ENCODE measurements at places on chromosomes 2 and 18. TPM values are rescaled to one million over a fixed set of nuclear protein-coding genes. Genes with fewer than 3 reads are reported as not detected.

Gene FBXO48
- total RNA-seq: 1.2 TPM

Gene HJURP
- total RNA-seq: 109 TPM

Gene MC5R
- not detected for total RNA-seq

Gene MAT2A
- 169 TPM for total RNA-seq

Gene TMEM127
- 50.3 TPM for total RNA-seq

Gene TXNDC2
- total RNA-seq: 0.11 TPM

Gene TCF23
- total RNA-seq: not detected

Gene LHCGR
- total RNA-seq: not detected

Gene GREB1
- total RNA-seq: 0.20 TPM

Gene PROKR1
- not detected for total RNA-seq

Gene CYP26B1
- total RNA-seq: 0.55 TPM

DNA sequence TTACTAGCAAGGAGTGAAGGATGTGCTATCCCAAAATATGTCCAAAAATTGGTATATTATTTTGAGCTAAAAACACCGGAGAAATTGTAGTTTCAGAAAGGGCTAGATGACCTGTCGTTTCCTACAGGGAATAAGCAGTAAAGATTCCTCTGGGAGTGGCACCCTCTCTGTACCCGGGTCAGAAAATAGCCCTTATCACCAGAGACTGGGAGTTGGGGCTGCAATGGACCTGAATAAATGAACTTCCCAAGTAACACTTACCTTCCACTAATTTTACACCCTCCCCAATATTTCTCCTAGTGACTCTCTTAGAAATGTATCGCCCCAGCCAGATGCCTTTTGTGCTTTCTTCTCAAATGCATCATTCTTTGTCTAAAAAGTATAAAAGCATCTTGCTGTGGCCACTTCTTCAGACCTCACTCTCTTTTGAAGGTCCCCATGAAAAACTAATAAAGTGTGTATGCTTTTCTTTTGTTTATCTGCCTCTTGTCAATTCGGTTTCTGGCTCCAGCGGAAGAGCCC lies 734 bp upstream of the RMC1 start:
- no peak for DNase-seq

DNA sequence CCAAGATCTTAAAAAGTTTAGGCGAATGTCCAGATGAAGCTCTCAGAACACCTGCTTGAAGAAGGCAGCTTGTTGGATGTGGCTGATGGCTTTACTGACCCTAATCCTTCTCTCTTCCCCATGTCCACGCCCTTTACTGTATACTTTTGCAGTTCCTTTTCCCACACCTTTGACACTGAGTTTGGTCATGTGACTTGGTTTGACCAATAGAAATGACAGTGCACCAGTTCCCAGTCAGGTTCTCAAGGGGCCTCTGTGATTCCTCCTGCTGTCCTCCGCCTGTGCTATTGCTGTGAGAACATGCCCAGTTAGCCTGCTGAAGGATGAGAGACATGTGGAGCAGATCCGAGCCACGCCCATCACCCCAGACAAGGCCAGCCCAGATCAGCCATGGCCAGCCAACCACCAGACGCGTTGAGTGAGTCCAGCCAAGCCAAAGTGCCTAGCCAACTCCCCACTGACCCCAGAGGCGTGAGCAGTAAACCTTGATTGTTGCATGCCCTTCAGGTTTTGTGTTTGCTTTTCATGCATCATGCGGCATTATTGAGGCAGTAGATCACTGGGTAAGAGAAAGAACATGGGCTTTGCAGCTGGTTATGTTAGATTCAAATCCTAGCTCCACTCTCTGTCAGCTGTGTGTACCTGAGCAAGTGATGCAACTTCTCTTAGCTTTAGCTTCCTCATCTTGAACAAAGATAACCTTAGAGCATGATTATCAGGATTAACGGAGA lies 258.0 kb upstream of the SIX2 start:
- DNase-seq: no peak

DNA sequence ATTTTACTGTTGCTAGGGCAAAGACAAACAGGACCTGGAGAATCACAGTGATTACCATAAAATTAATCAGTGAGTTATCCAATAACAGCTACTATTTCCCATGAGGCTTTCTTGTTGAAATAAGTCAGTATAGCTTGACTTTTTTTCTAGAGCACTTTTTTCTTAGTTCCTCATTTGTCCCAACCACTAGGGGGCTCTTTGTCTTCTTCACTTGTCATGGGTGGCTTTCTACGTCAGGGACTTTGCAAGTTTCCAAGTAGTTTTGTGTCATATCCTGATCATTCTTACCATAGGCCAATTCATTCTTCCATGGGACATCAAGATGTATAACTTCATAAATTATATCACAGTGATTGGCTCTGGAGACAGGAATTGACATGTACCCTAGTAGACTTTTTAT lies 1019.6 kb upstream of the PIK3C3 start:
- DNase-seq: no peak

- no peak for DNase-seq
Observed at GRCh38 chr18:11666176-11666575, 22.9 kb upstream of the GNAL start.

DNA sequence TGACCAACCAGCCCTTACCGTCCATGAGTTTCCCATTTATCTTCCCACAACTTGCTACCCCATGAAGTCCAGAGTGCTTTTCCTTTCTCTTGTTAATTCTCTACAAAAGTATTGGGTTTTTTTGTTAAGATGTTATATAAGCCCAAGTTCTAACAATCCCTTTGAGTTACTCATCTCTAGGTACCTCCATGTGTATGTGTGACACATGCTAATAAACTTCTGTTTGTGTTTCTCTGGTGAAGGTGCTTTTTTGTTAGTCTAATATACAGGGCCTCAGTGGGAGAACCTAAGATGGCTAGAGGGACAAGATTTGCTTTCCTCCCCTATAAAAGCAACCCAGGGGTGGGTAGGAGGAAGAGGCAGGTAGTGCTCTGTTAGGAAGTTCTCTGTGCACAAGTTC lies 31.8 kb upstream of the RMDN2 start:
- no peak for DNase-seq

- DNase-seq: no peak
Observed at GRCh38 chr2:166373105-166373504, 2.6 kb downstream of the SCN9A start.

DNA sequence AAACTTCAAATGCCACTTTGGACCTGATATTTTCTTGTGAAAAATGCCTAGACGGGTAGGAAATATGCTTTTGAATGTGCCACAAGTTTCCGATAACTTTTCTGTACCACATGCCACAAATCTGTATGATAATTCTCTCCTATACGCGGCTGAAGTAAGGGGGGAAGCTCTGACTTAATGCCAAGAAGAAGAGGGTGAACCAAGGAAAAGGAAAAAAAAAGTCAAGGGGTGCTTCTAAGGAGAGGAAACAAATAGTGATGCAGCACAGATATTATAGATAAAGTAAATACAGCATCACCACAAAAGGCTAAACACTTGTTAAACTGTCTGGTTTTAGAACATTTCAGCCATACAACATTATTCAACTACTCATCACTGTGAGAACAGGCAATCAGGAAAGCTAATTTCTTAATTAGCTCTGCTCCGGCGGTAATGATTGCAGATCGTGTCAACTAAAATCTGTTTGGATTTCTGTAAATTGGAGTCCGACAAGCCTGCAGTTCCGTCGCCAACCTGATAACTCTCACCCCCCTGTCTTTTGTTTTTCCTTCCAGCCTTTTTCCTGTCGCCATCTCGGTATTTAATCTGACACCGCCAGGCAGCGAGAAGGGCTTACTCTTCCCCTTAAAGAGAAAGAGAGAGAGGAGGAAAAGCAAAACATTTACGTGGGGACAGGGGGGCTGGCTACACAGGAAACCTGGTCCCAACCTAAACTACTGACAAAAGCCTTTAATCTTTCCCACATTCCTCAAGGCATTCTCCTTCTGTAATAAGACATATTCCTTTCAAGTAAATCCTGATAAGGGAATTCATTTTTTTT lies 67.5 kb downstream of the ZEB2 start:
- no peak for DNase-seq

GRCh38 chr2:177056481-177056929 lies 156.1 kb upstream of the HNRNPA3 start:
- no peak for DNase-seq

DNA sequence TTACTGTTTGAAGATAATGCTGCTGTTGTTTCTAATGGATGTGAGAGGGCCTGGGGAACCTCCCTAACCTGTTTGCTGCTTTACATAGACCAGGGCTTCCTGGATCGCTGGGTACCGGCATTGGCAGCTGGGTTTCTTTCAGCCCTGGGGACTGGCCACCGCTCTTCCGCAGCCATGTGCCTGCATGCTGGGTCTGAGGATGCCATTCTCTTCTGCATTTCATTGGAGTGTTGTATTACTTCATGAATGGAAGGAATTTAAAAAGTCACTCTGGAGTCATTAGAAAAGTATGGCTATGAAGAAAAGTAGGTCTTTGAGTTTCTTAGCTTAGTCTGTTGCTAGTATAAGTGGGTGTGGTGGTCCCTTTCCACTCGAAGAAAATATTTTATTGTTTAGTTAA lies 107.3 kb upstream of the MGAT5 start:
- DNase-seq: peak; percentile 59

DNA sequence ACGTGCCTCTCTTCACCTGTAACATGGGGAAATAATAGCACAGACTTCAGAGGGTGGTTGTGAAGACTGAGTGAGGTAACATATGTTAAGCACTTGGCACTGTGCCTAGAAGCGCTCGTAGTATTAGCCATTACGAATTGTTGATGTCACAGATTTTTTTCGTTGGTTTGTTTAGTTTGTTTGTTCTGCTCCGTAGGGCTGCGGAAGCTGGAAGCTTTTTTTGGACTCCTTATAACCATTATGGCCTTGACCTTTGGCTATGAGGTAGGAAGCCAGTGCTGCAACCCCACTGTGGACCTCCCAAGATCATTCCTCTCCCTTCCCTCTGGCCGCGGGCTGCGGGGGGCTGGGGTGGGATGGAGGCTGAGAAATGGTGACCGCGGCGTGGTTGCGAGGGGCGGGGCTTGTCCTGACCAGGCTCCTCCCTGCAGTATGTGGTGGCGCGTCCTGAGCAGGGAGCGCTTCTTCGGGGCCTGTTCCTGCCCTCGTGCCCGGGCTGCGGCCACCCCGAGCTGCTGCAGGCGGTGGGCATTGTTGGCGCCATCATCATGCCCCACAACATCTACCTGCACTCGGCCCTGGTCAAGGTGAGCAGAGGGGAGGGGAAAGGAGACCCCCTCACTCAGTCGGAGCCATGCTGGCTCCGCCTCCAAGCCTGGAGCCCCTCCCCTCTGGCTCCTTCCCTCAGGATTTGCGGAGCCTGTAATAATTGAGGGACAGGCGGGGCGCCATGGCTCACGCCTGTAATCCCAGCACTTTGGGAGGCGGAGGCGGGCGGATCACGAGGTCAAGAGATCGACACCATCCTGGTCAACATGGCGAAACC lies 5.5 kb downstream of the SLC11A1 start:
- peak; percentile 72 for DNase-seq

GRCh38 chr2:58669998-58670397 lies 428.9 kb upstream of the FANCL start:
- DNase-seq: no peak

GRCh38 chr2:70639841-70640436 lies 86.3 kb upstream of the TGFA start:
- DNase-seq: no peak

DNA sequence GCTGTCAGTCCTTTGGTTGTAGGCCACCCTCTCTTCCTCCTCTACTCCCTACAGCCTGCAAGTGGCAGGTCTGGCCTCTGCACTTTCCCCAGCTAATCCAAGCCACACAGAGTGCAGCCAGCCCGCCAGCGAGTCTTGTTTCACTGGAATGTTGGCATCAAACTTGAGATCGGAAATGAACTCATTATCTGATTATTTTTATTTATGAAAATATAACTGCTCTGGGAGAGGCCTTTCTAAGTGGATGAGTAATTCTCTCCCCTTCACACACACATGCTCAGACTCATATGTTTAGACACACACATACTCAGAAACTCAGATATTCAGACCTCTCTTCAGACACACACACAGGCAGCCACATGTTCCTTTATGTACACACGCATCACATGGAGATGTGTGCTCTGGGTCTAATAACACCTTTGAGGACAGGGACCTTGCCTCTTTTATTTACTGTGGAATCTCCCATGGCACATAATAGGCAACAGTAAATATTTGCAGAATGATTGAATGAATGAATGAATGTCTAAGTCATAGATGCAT lies 151.3 kb downstream of the ZFP36L2 start:
- DNase-seq: peak; percentile 89

GRCh38 chr2:56009758-56010458 lies 86.3 kb upstream of the EFEMP1 start:
- DNase-seq: peak; percentile 63

DNA sequence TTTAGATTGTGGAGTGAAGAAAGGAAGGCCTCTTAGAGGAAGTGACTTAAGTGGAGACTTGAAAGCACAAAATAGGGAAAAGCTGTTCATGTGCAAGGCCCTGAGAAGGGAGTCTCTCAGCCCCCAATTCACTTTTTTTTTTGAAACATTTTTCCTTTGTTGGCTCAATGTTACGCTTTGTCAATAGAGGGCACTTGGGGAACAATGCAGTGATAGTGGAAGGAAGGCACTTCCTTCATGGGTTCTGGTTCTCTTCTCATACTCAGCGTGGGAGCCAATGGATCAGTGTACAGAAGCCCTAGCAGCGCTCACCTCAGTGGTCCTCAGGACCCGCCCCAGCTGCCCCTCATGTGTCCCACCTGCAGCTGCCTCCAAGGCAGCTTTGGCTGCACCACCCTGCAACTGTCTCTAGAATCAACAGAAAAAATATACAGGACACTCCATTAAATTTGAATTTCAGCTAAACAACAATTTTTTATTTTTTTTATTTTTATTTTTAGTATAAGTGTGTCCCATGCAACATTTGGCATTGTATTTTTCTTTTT lies 8.6 kb upstream of the C2orf42 start:
- no peak for DNase-seq

DNA sequence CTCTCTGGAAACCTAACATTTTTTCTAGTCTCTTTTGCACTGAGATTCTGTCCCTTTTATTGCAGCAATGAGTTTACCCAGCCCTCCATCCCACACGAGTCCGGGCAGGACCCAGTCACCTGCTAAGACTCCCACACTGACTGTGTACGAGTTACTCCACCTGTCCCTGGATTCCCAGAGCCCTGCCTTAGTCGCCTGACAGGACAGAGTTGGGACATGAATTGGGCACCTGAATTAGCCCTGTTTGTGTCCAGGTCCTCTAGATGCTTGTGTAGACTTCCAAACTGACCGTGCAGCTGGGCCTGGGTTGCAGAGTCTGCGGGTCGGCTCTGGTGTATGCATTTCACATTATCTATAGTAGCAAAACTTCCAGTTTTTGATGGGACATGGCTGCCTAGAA lies 238.7 kb downstream of the VAPA start:
- DNase-seq: no peak

GRCh38 chr2:212953170-212953920 lies 198.1 kb downstream of the IKZF2 start:
- no peak for DNase-seq

DNA sequence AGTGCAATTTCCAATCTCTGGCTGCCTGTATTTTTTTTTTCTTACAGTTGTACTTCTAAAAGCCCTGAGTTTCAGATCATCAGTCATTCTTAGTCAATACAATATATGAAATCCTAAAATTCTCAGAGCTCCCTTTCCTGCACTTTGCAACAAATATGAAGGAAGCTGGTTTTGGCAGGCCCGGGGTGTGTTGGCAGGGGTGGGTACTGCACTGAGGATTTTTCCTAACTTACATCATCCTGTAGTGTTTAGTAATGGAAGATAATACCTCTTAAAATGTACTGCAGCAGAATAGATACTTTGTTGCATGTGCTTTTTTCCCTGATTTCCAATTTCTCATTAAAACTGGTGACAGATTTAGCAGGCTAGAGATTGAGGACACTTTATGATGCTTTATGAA lies 374.6 kb downstream of the PTH2R start:
- DNase-seq: no peak

All from PC-9 (cell line).